ENCODE measurements at places on chromosomes 7 and 10. TPM values are rescaled to one million over a fixed set of nuclear protein-coding genes. Genes with fewer than 3 reads are reported as not detected.

EGFR gene
- total RNA-seq = 66.8 TPM

GRCh38 chr10:52578871-52579405 lies 193.6 kb downstream of the MBL2 start:
- no peak for DNase-seq

DNA sequence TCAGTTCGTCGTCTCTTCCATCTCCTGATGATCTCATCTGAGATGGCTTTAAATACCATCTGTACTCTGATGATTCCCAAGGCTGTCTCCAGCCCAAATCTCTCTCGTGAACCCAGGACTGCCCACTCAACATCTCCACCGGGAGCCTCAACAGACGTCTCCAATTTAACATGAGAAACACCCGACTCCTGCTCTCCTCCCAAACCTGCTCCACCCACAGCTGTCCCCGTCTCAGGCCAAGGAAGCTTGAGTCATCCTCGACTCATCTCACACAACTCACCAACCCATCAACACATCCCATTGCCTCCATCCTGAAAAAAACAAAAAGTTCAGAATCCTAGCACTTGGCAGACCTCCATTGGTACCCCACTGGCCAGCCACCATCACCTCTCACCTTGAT lies 29.7 kb upstream of the CALN1 start:
- DNase-seq = no peak

DNA sequence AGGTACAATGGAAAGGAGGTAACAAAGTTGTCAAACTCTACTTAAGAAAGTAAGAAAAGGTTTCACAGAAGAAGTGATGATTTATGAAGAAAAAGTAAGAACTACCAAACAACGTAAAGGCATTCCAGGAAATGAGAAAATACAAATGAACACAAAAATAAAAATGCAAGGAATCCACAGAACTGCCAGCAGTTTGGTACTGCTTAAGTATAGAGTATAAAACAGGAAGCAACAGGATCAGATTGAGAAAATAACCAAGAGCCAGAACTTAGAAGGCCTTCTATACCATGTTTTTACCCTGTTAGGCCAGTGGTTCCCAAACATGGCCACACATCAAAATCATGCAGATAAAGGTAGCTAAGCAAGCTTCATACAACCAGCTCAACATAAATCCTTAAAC lies 9.2 kb downstream of the NDUFA5 start:
- DNase-seq = no peak

Measured in left colon (tissue), 2 donors.